ENCODE measurements at places on chromosomes 11 and 22. TPM values are rescaled to one million over a fixed set of nuclear protein-coding genes. Genes with fewer than 3 reads are reported as not detected.
A peak's percentile ranks its signal among the peaks of the same experiment; 100 is the strongest.

Gene OR8A1
- total RNA-seq: not detected

Gene APBB1
- total RNA-seq: 2.6 TPM

Gene C11orf52
- 3.5 TPM for total RNA-seq

Gene OR9G4
- not detected for total RNA-seq

Gene BACE1-AS
- 3.1 TPM for total RNA-seq

Gene TCN1
- total RNA-seq: 45.8 TPM

Gene MUC5AC
- not detected for total RNA-seq

Gene RNASEH2C
- total RNA-seq: 28.7 TPM

Gene CD6
- total RNA-seq: 0.80 TPM

Gene DEUP1
- total RNA-seq: not detected

Gene ZP1
- total RNA-seq: not detected

DNA sequence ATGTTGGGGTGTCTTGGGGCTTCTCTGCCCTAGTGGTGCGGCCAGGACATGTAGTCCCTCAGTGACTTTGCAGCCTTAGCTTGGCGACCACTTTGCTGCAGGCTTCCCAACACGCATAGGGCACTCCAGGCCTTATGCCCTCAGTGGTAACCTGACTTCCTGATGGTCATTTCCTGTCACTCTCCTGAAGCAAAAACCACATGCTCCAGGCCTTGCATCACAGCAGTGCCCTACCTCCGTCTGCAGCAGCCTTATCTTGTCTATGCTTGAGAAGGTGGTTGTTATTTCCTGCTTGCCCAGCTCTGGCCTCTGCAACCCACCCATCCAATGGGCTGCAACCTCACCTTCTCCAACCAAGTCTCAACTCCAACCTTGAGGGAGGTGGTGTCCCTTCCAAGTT, 33.4 kb upstream of the PISD start:
- ATAC-seq: peak; percentile 28

GRCh38 chr11:130675917-130676316, 227.5 kb downstream of the ADAMTS15 start:
- no peak for ATAC-seq

DNA sequence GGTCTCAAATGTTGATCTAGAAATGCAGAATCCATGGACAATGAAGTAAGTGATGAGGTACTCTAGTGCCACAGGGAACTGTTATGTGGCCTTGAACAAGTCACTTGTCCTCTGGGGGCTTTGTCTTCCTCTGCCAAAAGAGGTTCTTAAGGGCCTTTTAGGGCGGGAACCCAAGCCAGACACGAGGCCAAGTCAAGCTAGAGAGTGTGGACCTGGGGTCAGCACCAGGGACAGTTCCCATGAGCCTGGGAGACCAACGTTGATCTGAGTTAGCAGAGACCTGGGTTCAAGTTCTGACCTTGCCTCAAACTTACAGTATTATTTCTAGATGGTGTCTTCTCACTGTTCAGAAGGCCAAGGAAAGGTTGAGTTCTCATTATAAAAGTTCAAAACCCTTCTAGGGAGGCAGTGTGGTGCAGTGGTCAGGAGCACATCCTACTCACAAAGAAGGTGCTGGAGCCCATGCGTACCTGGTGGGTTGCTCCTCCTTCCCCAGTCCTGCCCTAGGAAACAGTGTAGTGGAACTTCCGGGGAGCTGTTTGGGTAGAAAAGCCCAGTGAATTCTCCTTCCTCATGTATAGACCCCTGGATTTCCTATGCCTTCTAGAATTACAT, 121.5 kb downstream of the CHST1 start:
- ATAC-seq: no peak

DNA sequence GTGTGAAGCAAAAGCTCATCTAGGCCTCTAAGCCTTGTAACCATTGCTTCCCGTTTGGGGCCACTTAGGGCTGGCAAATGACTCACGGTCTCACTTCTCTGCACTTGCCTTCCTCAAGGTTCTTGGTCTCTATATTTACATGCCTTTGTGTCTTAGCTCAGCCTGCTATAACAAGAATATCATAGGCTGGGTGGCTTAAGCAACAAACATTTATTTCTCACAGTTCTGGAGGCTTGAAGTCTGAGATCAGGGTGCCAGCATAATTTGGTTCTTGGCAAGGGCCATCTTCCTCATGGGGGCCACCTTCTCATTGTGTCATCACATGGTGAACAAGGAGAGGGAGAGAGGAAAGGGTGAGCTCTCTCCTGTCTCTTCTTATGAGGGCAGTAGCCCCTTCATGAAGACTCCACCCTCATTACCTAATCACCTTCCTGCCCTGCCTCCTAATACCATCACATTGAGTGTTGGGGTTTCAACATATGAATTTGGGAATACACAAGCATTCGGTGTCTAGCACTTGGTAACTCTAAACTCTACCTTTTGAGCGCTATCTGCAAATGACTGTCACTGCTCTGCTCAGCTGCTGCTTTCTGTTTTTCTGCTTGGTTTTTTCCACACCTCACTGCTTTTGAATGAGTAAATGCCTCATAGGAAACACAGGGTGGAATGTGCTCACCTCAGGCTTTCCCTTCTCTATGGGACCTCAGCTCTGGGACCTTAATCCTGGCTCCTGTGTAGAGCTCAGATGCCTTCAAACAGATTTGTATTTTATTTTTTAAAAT, 16.2 kb upstream of the ME3 start:
- ATAC-seq: peak; percentile 81

DNA sequence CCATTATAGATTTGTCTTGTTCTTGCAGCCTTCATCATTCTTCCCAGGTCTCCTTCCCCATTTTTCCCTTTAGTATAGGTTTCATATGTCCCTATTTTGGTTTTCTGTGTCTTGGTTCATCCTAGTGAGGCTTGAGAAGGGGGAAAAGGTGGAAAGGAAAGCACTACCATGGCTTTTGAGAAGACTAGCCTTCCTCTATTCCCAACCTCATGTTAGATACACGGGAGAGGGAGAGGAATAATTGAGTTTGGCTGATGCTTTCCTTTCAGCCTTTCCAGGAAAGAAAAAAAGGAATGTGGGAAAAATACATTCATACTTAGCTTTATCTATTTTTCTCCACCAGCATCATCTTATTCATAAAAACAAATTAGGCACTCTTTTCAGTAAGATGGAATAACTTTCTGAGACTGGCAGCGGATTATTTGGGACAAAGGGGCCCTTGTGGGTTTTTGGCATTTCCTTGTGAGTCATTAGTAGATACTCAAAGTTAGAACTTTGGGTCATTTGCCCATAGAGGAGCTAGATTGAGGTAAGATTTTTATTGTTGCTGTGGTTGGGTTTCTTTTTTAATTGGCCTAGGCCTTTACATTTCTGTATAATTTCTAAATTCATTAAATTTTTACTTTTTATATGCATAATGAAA, 23.8 kb downstream of the CAPRIN1 start:
- no peak for ATAC-seq

DNA sequence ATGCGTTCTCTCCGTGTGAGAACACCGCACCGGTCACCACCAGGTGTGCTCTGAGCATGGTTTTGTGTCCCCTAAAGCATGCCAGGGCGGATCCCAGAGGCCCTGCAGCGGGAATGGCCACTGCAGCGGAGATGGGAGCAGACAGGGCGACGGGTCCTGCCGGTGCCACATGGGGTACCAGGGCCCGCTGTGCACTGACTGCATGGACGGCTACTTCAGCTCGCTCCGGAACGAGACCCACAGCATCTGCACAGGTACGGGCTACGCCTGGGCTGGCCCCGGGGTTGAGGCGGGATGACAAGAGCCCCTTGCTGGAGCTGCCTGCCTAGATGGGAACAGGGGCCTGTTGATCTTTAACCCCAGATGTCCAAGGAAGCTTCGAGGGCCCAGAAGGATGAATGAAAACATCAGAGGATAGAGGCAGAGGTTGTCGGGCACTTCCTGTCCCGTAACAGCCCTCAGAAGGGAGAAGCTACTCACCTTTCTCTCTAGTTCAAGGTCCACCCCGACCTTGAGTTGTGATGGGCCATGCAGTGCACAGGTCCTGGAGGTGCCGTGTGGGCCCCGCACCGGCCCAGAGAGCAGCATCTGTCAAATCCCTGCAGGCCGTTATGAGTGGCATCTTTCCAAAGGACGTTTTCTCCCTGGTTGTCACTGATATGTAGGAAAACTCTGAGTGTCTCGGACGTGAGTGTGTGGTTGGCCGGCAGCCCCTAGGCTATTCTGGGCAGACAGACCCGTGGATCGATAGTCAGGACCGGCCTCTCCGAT, 3.3 kb downstream of the CRELD2 start:
- ATAC-seq: no peak

DNA sequence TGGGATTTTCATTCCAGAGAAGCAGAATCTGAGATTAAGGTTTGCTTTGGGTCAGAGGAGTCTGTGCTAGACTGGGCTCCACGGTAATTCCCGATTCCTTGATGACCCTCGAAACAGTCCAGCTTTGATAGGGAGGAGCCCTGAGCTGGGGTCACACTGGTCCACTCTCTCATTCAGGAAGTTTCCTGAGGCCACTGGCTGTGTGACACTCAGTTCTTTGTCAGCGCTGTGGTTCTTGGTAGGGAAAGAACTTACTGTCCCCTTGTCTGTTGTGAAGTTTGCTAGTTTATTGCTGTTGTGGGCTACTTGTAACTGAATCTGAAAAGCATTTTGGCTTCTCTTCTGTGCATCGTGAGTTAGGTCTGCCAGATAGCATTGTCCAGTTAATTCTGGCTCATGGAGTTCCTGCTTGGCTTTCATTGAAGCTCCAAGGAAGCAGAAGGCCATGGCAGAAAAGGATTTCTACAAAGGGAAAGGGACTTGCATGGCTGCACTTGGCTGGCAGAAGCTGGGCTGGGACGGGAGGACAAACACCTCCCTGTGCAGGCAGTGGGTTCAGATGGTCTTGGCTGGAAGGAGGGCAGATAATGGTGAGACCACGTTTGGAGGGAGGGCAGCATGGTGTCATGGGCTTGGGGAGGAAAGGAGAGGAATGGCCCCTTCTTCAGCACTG, 23.3 kb downstream of the BCR start:
- no peak for ATAC-seq

DNA sequence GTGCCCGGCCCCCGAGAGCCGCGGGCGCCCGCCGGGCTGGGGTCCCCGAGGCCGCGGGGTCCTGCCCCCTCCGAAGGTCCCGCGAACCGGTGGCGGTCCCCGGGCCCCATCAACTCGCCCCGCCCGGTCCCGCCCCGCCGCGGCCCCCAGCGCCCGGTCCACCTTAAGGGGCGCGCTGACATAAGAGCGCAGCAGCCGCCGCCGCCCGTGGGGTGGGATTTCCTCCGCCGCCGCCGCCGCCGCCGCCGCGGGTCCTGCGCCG, at the start of gene ZDHHC8:
TSS of gene ZDHHC8 (plus strand) at position 208 of the 262 bp plus-strand sequence. CDS start 144 bp downstream, outside the sequence.
- ATAC-seq: peak; percentile 17

DNA sequence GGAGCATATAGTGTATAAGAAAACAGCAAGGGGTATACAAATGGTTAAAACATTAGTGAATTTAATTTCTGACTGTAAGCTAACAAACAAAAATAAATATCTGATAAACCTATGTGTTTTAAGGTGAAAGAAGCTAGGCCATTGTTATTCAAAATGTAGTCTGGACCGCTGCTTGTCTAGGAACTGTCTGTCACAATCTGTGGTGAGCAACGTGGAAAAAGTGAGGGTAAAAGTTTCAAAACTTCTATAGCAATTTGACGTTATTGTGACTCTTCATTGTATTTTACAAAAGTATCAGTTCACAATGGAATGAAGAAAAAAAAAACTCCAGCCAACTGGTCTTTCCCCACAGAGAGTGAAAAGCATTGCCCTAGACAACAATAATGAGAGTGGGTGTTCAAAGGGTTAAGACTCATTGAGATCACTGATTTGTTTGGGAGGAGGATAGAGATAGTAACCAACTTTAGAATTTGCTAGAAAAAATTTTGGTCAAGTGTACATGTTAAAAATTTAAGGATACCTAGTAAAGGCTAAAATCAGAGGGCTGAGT, 79.1 kb downstream of the UVRAG start:
- no peak for ATAC-seq

DNA sequence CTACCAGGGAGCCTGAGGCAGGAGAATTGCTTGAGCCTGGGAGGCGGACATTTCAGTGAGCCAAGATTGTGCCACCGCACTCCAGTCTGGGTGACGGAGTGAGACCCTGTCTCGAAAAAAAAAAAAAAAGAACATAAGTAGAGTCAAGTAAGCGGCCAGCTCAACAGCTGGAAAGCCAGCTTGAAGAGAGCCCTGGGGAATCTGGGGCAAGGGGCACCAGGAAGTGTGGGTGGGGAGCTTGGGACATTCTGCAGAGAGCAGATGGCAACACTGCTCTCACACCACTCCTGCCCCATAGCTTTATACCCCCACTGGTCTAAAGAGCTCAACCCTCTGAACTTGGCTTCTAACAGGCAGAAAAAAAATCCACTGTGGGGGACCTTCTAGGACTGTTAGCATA, 505.6 kb downstream of the BUD13 start:
- no peak for ATAC-seq

DNA sequence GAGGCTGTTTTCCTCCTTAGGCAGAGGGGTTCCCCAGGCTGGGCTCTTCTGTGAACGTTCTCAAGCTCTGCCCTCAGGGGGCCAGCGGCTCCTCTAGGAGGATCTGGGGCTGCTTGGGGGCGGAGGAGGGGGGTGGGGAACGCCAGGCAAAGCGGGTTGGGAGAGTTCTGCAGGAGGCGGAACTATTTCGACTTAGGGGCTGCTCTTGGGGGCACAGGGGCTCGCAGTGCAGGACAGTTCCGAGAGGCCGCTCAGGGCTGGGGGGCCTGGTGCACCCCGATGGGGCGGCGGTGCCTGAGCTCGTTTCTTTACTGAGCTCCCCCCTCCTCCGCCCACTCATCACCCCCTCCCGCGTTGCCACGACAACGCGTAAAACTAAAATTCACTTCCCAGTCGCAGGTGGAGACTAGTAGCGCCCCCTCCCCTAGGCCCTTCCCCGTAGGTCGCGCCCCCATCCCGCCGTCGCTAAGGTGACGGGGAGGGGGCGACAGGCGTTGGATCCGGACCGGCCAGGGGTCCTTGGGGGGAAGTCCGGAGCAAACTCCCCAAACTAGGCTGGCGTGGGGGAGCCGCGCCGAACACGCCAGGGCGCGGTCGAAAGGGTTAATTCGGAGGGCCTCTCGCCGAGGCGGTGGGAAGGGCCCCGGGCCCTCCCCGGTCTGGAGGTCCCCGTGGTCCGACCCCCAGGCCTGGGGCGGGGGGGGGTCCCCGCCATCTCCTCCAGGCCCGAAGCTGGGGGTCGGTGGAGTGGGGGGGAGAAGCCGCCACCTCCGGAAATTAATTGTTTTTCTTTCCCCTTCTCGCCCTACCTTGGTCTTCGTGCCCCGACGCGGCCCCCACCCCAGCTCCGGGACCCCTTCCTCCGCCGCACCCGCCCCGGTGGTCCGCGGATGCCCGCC, 857 bp downstream of the SHANK3 start:
- ATAC-seq: no peak

- no peak for ATAC-seq
These were observed 815 bp downstream of the TNNT3 start for GRCh38 chr11:1920128-1920908.

- no peak for ATAC-seq
These were observed 60.0 kb downstream of the OTOG start for GRCh38 chr11:17607083-17607429.

- no peak for ATAC-seq
These were observed 142.2 kb upstream of the C11orf58 start for GRCh38 chr11:16596231-16596630.

DNA sequence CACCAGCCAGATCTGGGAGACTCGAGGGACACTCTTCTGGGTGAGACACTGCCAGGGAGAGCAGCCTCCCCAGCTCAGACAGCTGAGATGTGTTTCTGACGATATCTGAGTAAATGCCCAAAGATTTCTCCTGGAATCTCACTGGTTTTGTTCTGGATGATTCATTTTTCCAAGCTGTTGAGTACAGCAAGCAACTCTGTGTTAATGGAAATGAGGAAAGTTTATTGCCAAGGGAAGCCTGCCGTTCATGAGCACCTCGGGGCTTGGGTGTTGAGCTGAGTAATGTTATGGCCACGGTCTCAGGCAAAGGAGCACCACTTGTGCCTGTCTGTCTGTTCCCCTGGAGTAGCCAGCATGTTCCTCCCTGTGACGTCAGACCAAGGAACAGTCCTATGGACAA, 1132.4 kb downstream of the BRD1 start:
- ATAC-seq: no peak
